ENCODE measurements at places on chromosomes 2 and 18. TPM values are rescaled to one million over a fixed set of nuclear protein-coding genes. Genes with fewer than 3 reads are reported as not detected.

Gene FOXI3
- total RNA-seq, result not detected

Gene CREG2
- total RNA-seq, result not detected

Gene UGT1A10
- total RNA-seq, result not detected

Gene BOD1L2
- total RNA-seq, result not detected

Gene ANKRD29
- not detected for total RNA-seq

Gene ANKRD44
- 16.6 TPM for total RNA-seq

Gene ZC3H6
- 8.2 TPM for total RNA-seq

Gene DLGAP1
- total RNA-seq, result 0.05 TPM

Gene HOXD3
- not detected for total RNA-seq

Gene IL36G
- total RNA-seq, result not detected

Gene LOXHD1
- total RNA-seq, result not detected

Gene MYO5B
- not detected for total RNA-seq

Gene ALLC
- total RNA-seq, result not detected

Gene EHD3
- total RNA-seq, result 25.9 TPM

Gene DAPL1
- not detected for total RNA-seq

Gene ZNF516
- total RNA-seq, result 36.3 TPM

Gene CNDP1
- total RNA-seq, result not detected

Gene TUBA4B
- not detected for total RNA-seq

Gene SETBP1
- 69.3 TPM for total RNA-seq

Gene CCDC138
- 6.0 TPM for total RNA-seq
